Subcutaneous adipose tissue (tissue), 4 donors: ENCODE measurements at places on chromosomes 2 and 18. TPM values are rescaled to one million over a fixed set of nuclear protein-coding genes. Genes with fewer than 3 reads are reported as not detected.

Gene SERPINB12
- not detected for total RNA-seq

Gene MLPH
- total RNA-seq: 7.1 TPM

Gene PPP1R1C
- 3.7 TPM for total RNA-seq

Gene SERPINB3
- not detected for total RNA-seq

Gene EVX2
- total RNA-seq: not detected

Gene CDCA7
- 0.38 TPM for total RNA-seq

Gene ZRANB3
- total RNA-seq: 2.4 TPM

Gene HRH4
- 0.44 TPM for total RNA-seq

Gene G6PC2
- not detected for total RNA-seq

Gene ABCG8
- not detected for total RNA-seq

Gene NR4A2
- total RNA-seq: 8.8 TPM

Gene LONRF2
- total RNA-seq: 4.7 TPM

Gene CFAP65
- total RNA-seq: not detected

Gene SNED1
- 83.3 TPM for total RNA-seq

Gene DNER
- total RNA-seq: 6.2 TPM

Gene RAB1A
- 102 TPM for total RNA-seq

Gene CYS1
- 1.4 TPM for total RNA-seq

Gene STPG4
- not detected for total RNA-seq
